ENCODE measurements at places on chromosomes 13 and 19.

GRCh38 chr13:112756967-112757758, 67.3 kb downstream of the ATP11A start:
- no peak for DNase-seq

DNA sequence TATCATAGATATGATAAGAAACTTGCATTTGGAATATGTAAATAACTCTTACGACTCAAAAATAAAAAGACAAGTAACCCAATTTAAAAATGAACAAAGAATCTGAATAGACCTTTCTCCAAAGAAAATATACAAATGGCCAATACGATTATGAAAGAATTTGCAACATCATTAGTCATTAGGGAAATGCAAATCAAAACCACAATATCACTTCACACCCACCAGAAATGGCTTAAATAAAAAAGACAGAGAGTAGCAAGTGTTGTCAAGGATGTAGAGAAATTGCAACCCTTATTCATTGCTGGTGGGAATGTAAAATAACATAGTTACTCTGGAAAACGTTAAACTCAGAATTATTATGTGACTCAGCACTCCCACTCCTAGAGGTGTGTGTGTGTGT, 226.6 kb upstream of the MAB21L1 start:
- no peak for DNase-seq

- no peak for DNase-seq
Measured at GRCh38 chr13:40494946-40495620, 171.4 kb downstream of the FOXO1 start.

- DNase-seq, result peak; percentile 47
Measured at GRCh38 chr19:35114353-35115176, 1.1 kb upstream of the FXYD3 start.

Measured in mesenchymal stem cell (in vitro differentiated cells and primary cell).